ENCODE measurements at places on chromosomes 7 and 10.

- DNase-seq, result no peak
These were observed 12.0 kb upstream of the PARD3 start for GRCh38 chr10:34826857-34827766.

- no peak for DNase-seq
These were observed 152.3 kb upstream of the SHH start for GRCh38 chr7:155964543-155964942.

DNA sequence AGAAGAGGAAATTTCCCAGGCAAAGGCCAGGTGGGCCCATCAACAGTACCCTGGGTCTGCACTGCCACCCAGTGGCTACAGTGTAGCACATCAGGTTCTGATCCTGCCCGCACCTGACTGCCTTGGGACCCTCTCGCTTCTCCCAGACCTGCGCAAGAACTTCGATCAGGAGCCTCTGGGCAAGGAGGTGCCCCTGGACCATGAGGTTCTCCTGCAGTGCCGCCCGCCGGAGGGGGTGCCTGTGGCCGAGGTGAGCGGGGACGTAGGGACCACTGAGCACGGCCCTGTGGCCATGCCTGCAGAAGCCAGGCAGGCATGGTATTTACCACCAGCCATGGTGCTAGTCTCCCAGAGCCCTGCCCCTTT is 33.9 kb upstream of the SLC29A3 start:
- DNase-seq, result peak; percentile 68

GRCh38 chr7:126493801-126494200 is 758.9 kb downstream of the GRM8 start:
- no peak for DNase-seq

DNA sequence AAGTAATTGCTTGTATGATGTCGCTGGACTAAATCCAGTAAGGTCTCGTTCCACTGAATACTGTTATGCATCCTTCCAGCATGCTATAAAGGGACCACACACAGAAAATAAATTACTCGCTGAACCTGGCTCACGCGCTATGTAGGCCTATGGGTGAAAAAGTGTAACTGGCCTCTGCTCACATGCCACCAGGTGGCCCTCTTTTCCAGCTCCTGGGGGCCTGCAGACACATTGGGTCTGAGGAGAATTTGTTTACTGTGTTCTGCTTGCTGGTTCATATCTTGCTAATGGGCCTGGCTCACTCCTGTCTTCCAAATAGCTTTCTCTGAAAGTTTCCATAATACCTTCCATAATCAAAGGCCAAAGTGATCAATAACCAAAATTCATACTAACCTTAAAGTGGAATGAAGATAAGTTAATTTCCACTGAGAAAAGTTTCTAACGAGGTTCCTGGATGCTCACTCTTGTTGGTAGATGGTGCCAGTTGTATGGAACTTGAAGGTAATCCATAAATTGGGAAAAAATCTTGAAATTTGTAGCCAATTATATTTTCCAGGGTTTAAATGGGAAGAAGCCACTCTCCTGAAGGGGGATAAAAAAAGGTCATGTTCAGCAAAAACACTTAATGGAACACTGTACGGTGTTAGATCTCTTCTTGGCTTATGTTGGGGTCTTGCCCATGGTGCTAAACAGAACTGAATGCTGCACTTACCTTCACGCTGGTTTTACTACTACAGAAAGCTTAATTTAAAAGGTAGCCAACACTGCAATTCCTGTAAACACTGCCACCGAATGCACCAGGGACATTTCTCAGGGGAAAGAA is 27.0 kb upstream of the ZPBP start:
- peak; percentile 38 for DNase-seq

- peak; percentile 64 for DNase-seq
These were observed 6.0 kb downstream of the PARD3 start for GRCh38 chr10:34808801-34809745.

DNA sequence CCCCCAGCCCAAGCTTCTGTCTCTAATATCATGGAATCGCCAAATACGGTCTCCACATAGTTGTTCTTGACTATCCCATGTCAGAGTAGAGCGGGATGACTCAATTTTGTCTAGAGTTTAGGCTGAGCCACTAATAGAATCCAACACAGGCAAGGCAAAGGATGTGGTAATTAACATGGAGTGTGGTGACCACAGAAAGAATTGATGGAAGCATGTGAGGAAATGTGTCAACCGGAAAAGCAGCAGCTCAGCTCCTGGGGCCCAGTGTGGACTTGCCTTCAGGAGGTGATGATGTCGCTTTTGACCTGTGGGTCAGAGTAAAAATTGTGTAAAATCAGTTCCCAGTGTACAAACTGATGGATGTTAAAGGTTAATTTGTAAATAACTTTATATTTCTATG is 139.3 kb upstream of the KLF6 start:
- DNase-seq, result no peak

GRCh38 chr10:101850749-101851148 is 7.1 kb upstream of the KCNIP2 start:
- DNase-seq, result no peak

GRCh38 chr7:25820432-25821040 is 331.5 kb upstream of the NFE2L3 start:
- DNase-seq, result peak; percentile 74

GRCh38 chr7:113784956-113785355 is 133.9 kb downstream of the PPP1R3A start:
- DNase-seq, result peak; percentile 14

DNA sequence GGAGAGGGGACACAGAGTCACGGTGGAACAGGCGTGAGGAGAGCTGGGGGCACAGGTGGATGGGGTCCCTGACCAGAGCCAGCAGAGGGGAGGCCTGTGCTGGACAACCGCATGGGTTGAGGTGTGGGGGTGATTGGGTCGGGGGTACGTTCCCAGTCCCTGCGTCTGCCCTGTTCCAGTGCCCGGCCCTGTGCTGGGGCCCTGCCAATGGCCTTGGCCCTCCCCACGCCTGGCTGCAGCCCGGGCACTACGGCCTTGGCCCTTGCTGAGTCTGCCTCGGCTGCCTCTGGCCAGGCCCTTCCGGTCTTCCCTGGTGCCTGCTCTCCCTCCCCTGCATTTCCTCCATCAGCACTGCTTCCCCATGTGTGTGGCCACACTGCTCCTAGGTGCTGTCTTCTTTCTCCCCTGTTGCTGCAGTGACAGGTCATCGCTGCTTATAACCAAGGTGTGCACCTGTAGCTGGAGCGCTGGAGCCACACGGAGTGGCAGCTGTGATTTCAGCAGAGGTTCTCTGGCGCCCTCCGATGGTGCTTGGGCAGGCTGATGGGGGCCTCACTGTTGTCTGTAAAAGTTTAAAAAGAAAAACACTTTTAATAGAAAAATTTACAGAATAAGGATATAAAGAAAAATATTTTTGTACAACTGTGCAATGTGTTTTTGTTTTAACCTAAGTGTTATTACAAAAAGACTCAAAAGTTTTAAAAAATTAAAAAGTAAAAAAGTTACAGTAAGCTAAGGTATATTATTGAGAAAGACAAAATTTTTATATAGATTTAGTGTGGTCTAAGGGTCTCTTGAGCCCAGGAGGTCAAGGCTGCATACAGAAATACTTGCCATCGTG is 45.2 kb upstream of the BHLHA15 start:
- peak; percentile 89 for DNase-seq

DNA sequence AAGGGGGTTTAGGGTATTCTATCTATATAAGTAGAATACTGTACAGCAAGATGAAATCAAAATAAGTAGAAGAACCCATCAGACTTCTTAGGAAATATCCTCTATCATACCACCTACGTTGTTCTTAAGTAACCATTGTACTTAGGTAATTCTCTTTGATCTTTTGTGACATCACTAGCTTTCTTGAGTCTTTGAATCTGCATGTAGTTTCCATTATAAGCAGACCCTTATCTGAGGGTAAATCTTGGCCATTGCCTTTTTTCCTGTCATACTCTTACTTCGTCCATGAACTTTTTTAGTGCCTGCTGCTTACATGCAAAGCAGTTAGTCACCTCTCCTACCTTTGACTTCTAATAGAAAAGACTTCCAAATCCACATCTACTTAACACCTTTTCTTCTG is 49.0 kb downstream of the WAC start:
- no peak for DNase-seq

DNA sequence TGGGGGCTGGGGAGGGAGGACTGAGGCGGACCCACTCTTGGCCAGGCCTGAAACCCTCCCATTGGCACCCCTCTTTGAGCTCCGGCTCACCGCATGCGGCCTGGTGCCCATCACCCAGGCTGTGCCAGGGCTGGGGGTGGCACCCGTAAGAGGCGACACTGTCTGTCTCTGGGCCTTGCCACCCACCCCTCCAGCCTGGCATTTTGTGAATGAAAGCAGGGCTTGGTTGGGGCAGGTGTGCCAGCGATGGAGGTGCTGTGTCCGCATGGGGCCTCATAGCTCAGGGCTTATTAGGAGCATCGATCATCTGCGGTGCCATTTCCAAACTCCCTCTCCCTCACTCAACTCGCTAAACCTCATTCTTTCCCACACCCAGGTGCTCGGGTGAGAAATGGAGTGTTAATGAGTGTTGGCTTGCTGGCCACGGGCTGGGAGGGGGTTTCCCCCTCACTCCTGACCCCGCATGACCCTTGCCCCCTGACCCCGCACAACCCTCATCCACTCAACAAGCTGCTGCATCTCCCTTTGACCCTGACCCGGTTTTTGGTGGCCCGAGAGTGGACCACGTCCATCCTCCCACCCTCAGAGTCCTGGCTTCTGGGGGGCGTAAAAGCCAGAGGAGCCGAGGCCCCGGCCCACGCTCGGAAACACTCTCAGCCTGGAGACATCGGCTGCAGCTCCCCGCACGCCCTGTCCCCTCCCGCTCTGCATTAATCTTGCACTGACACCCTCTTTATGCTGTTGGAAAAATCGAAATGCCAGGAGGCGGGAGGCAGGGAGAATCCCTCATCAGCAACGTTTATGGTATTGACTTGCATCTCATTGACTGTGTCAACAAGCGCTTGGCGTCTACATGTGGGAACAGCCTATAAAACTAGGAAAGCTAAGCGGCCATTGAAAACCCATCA is 161.2 kb downstream of the DNAJB6 start:
- DNase-seq, result no peak

DNA sequence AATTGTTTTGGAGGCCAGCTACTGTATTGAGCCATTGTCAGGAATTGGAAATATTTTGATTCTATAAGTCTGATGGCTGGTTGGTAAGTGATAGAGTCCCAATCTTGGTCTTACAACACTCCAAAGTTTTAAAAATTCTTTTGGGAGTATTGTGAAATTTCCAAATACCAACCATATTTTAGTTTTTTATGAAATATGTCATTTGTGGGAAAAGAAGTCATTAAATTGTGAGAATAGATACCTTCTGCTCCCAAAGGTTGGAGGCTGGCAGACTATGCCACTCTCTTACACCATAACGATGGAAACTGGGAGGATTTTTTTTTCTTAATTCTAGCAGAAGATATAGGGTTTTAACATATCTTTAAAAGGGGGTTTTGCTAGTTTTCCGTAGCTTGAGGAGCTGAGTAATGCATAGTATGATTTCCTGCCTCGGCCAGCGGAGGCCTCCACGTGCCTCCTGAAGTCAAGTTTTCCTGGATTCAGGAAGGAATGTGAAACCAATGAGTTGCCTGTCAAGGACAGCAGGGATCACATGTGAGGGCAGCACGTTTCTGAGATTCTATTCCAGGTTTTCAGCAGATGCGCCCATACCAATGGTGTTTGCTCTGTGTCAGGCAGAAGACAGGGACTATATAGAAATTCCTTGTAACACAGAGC is 92.2 kb upstream of the LAMB4 start:
- DNase-seq, result no peak

- peak; percentile 69 for DNase-seq
These were observed 861 bp upstream of the USP6NL start for GRCh38 chr10:11612021-11613001.

- no peak for DNase-seq
These were observed 71.2 kb downstream of the WNT2 start for GRCh38 chr7:117251687-117252086.

- DNase-seq, result peak; percentile 74
These were observed 78.7 kb downstream of the CLEC2L start for GRCh38 chr7:139602143-139602722.

DNA sequence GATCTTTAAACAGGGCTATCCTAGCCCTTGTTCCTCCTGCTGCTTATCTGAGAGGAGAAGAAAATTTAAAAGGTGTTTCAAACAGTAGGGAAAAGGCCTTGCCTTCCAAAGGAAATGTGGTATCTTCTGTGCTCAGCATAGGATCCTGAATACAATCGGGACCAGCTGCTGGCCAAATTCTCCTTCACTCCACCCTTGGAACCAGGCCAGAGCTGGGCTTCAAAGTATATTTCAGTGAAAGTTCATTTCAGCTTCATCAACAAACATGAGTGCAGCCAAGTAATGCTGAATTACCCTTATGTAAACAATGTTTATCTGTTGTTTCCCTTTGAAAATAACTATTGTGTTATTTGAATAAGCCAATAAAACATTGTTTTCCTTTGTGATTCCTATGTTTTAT is 146.5 kb upstream of the MEOX2 start:
- DNase-seq, result peak; percentile 23

DNA sequence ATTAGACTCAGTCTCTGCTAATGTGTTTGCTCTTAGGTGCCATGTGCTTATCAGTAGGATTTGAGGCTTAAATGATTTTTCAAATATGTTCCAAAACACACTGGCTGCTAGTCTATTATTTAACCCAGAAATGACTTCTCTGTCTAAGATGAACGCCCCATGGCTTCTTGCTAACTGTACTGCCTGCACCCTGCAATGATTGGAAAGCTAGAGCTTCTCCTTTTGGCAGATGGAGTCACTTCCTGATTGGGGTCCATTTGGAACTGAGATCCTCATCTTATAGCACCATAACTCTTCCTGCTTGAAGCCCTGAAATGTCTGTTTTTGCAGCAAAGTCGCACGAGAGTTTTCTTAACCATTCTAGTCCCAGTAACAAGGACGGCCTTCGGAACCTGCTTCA is 186.5 kb upstream of the ADO start:
- DNase-seq, result no peak

- DNase-seq, result no peak
These were observed 10.2 kb downstream of the EMX2 start for GRCh38 chr10:117552701-117553141.

DNA sequence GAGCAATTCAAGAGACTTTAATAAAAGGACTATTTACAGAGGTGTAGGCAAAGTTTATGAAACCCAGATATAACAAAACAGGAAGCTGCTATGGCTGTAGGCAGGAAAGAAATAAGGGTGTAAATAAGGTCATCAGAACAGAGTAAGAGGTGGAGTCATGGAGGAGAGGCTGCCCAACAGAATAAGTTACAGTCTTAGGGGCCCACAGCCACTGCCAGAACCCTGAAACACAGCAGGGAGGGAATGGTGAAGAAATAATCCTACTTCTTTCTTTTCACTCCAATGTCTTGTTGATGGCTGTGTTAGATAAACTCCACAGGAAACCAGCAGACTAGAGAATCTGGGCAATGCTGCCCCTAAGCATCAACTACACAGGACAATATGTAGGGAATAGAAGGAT is 155.8 kb upstream of the TAC1 start:
- no peak for DNase-seq

All from DMS53 (cell line).